ENCODE measurements at places on chromosomes 7 and 10.

DNA sequence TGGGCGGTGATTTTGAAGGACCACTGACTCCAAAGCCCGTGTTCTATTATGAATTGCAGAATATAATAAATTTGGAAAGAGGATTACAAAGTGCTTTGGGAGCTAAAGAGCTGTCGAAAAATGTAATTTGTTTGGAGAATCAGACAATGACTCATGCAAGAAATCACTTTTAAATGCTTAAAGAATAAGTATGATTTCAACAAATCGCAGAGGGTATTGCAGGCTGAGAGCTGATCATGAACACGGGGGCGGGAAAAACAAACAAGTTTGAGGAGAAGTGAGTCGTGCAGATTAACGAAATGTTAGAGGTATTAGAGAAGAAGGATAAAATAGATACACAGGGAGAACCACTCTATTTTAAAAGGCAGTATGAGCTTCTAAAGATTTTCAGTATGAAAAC is 4.9 kb upstream of the HACD1 start:
- no peak for DNase-seq

DNA sequence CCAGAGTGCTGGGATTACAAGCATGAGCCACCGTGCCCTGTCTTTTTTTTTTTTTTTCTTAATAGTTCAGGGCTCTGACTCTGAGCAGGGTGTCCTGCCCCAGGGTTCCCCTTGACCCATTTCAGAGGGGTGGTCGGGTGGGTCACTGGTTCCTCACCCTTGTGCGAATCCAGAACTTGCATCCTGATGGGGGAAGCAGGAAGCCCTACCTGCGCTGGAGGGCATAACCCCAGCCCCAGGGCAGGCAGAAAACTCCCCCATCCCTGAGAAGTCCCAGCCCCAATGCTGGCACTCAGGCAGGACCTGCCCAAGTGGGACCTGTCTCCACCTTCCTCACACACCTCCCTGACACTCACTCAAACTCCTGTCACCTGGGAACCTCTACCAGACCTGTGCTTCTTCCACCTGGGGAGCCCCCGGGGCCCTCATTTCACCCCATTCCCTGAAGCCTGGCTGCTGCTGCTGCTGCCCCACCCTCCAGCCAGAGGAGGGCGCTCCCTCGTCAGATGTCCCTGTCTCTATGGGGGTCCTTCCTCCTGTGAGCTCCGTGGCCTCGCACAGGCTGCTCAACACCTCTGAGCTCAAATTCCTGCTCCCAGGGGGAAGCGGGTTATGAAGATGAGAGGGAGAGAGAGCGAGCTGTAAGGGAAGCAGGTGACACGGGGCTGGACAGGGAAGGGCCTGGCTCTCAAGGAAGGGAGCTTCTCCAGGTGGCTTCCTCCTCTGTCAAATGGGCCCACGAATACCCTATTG is 15.1 kb upstream of the ZNF273 start:
- DNase-seq: peak; percentile 19

GRCh38 chr10:114870486-114870885 is 48.9 kb downstream of the FHIP2A start:
- no peak for DNase-seq

- no peak for DNase-seq
Measured at GRCh38 chr10:75851580-75852345, 420.3 kb downstream of the LRMDA start.

GRCh38 chr10:108631332-108631731 is 1292.0 kb downstream of the XPNPEP1 start:
- no peak for DNase-seq

GRCh38 chr10:9869606-9870176 is 1148.0 kb upstream of the CELF2 start:
- DNase-seq: no peak

DNA sequence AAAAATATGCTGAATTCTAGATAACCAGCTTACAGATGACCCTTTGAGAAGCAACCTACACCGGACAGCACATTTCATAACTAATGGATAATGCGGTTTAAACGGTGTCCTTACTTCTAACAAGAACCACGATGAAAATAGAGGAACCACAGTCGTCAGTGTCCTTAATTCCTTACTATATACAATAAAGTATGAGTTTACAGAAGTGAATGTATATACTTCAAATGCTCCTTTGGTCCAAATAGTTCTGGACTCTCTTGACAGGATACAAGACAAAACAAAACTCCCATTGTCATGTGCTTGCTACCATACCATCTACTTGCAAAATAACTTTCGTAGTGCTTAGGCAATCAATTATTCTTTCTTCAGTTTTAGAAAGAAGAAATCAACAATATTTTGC is 2.4 kb downstream of the NAMPT start:
- DNase-seq: no peak

DNA sequence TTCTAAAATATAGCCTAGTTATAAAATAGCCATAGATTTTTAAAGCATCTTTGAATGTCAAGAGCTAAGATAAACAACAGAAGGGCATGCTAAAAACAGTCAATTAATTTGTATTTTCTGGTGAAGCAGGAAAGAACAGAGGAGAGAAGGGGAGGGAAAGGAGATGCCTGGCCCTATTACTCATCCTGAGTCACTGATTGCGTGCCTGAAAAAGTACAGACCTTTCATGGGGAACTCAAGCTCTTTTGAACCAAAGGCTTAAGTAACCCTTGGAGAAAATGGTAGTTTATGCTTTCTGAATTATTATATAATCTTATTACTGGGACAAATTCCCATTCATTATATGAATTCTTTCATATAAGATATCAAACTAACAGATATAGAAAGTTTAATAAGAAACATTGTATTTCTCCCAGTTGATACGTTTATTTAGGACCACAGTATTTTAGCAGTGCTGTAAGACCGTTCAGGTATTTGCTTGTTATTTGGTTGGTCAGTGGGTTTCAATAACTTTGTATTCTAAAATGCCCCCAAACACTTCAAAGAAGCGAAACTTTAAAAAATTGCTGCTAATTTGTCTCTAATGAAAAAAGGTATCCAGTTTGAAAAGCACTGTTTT is 151.3 kb downstream of the HGF start:
- no peak for DNase-seq

- DNase-seq: no peak
Measured at GRCh38 chr10:88861036-88861435, 9.4 kb upstream of the ANKRD22 start.

- no peak for DNase-seq
Measured at GRCh38 chr7:105354383-105354782, 34.3 kb downstream of the SRPK2 start.

GRCh38 chr7:66301737-66302136 is 96.6 kb downstream of the TPST1 start:
- no peak for DNase-seq

DNA sequence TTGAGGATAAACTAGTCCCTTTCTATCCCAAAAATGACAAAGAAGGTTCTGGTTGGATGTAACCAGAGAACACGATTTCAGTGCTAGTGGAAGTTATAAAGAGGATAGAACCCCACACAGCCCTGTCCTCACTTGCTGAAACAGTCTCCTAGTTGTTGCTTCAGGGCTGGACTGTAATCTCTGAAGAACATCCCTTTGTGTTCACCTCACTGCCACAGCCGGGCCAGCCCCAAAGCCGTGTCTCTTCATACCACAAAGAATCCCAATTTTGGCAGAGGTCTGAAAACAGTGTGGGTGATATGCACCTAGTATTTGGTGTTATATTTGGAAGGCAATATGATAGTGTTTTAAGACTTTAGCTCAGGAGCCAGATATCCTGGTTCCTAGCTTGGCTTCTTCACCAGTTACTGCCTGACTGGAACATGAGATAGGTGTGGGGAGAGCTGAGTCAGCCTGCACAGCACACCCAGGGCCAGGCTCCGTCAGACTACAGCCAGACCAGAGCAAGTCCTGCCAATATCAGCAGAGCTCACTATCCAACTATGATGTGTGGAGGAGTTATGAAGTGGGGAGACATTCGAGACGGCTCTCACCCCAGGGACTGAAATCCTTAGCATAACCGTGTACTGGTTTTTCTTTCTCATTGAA is 21.2 kb downstream of the CYP3A4 start:
- DNase-seq: no peak

DNA sequence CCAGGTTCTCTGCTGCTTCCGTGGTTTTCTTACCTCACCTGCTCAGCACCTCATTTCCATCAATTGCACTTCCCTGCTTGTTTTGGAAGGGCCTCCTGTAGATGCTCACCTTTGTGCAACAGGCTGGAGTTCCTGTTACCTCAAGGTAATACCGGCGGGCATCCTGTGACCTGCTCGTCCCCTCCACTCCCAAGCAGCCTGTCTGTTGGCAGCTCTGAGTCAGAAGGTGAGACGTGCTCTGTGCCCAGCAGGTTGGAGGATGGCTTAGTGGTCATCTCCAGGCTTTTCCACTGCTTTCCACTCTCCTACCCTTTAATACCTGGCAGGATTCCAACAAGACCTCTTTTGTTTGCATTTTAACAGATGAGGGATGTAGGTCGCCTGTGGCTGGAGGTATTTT is 86.0 kb downstream of the CAMK1D start:
- DNase-seq: no peak

DNA sequence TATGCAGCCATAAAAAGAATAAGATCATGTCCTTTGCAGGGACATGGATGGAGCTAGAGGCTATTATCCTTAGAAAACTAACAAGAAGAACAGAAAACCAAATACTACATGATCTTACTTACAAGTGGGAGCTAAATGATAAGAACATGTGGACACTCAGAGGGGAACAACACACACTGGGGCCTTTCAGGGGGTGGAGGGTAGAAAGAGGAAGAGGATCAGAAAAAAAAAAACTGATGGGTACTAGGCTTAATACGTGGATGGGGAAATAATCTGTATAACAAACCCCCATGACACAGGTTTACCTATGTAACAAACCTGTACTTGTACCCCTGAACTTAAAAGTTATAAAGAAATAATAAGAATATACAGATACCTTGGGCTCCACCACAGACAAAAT is 514.2 kb downstream of the ARL4A start:
- DNase-seq: no peak

- DNase-seq: no peak
Measured at GRCh38 chr10:11046776-11047160, 29.1 kb downstream of the CELF2 start.

DNA sequence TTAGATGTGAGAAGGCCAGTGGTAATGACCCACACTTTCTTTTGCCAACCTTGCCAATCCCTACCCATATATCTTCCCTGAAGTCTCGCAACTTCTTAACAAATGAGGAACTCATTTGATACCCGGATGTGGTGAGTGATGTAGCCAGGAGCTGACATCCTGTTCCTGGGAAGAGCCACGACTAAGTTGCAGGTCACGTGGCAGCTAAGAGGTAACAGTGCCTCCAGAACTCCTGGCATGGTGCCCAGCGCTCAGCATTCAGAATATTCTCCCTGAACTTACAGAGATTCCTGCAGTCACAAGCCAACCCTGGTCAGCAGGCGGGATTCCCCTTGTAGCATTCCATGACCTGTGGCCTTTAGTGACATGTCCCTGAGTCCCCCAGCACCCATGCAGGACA is 282.5 kb downstream of the GALNT17 start:
- no peak for DNase-seq

DNA sequence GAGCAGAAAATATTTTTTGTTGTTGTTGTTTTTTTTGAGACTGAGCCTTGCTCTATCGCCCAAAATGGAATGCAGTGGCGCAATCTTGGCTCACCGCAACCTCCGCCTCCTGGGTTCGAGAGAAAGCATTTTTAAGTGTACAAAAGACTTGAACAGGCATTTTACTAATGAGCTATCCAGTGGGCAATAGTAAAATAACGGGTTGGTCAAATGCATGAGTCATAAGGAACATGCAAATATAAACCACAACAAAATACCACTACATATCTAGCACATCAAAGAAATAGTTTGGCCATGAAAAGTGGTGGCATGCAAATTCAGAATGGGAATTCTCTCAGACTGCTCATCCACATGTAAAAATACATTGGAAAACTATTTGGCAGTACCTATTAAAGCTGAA is 71.7 kb upstream of the TMEM106B start:
- no peak for DNase-seq

- no peak for DNase-seq
Measured at GRCh38 chr7:134859783-134860182, 80.3 kb downstream of the CALD1 start.

DNA sequence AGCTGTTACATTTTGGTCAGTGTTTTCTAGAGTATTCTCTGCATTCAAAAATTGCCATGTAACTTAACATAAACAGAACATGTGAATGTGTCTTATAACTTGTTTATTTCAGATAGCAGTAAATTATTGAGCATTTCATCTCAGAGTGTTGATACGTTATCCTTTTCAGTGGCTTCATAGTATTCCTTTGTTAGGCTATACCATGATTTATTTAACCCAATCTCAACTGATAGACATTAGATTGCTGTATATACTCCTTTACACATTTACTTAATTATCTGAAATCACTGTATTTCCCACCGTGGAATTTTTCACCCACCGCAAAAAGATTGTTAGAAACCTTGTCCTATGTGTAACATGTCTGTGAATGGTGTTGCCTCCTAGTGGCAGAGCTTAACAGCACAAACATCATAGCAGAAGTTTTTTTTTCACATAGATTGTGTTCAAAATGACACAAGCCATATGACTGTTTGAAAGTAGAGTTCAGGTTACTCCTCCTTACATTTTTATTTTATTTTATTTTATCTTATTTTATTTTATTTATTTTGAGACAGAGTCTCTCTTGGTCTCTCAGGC is 21.4 kb downstream of the SLF2 start:
- DNase-seq: no peak

GRCh38 chr10:86290933-86291615 is 75.5 kb downstream of the GRID1 start:
- no peak for DNase-seq

GRCh38 chr7:144720149-144720548 is 115.7 kb downstream of the TPK1 start:
- no peak for DNase-seq

GRCh38 chr10:122847782-122848604 is 2.3 kb upstream of the CUZD1 start:
- DNase-seq: no peak

- no peak for DNase-seq
Measured at GRCh38 chr7:134891696-134892678, 94.3 kb upstream of the AGBL3 start.

GRCh38 chr10:48948470-48949037 is 8.9 kb upstream of the LRRC18 start:
- DNase-seq: no peak

DNA sequence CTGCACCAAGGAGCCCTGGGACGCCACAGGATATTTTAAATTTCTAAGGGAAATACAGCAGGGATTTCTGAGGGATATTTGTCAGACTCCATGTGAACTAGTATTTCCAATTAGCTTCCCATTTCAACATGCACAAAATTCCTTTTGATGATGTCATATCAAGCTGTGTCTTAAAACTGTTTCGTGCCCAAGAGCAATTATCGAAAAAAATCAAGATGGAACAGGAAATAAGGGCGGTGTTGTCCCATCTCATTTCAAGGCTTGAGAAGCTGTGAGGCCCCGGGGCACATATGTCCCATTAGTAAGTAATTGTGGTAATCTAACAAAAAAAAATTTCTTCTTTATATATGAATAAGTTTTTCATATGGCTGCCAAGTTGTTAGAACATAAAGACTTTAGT is 47.4 kb downstream of the PPP1R17 start:
- DNase-seq: no peak

- no peak for DNase-seq
Measured at GRCh38 chr7:38656968-38657367, 25.8 kb upstream of the AMPH start.

- no peak for DNase-seq
Measured at GRCh38 chr10:60424971-60425370, 35.3 kb upstream of the ANK3 start.

GRCh38 chr7:28433699-28434219 is 21.4 kb downstream of the CREB5 start:
- DNase-seq: no peak

- no peak for DNase-seq
Measured at GRCh38 chr7:154857728-154858681, 144.9 kb downstream of the PAXIP1 start.

Data from NCI-H1436 (cell line).